ENCODE measurements at places on chromosomes 13 and 19.

DNA sequence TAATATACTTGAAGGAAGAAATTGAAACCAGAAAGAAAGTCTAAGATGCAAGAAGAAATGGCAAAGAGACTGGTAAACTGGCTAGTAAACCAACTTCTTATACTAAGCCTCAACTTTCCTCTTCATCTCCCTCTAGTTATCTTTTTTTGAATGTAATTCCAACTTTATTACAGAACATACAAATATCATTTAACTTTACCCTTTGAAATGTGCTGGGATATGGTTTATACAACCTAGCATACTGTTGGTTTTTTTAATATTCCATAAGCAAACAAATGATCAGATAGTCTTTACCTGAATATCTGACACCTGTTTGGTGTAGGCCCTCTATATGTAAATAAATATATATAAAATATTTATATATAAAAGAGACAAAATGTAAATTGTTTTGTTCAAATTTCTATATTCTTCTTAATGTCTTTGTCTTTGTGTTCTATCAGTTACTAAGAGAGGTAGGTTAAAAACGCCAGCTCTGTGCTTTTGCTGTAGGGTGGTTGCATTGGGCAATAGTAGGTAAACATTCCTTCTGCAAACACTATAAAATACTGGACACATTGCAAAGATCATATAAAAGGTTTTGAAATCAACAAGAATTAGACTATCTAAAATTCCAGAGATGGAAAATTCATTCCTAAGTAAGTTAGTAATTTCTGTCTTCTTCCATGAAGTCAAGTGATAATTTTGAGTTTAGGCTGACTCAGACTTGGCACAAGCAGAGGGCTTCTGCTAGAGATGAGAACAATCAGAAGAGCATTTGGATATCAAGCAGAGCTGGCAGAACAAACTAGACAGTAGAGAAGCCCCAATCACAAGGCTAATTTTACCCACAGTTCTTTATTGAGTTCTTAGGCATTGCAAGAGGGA, 383.3 kb downstream of the RFC3 start:
- DNase-seq: no peak

- DNase-seq: no peak
Measured at GRCh38 chr13:24615911-24616472, 64.2 kb upstream of the ATP12A start.

- DNase-seq: no peak
Measured at GRCh38 chr19:28889941-28890670, 322.8 kb downstream of the UQCRFS1 start.

- no peak for DNase-seq
Measured at GRCh38 chr13:77353995-77354394, 27.1 kb upstream of the MYCBP2 start.

- no peak for DNase-seq
Measured at GRCh38 chr19:34393629-34394028, 10.6 kb upstream of the PDCD2L start.

DNA sequence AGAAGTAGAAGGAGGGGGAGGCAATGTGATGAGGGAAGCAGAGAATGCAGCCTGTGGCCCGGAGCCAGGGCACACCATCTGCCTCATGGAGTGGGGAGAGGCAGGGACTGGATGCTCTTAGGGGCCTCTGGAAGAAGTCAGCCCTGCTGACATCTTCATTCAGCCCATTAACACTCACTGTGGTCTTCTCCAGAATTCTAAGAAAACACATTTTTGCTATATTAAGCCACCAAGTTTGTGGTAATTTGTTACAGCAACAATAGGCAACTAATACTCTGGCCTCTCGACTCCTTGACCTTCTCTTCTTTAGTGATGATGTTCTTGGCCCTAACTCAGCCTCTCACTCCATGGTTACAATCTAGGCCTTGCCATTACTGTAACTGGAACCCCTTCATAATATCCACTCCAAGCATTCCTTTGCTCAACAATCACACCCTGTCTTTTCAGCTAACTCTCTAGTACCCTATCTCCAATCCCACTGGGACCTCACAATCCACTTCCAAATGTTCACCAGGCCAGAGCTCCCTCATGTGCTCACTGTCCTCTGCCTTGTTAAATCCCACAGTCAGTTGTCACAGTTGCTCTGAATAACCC, 98.5 kb downstream of the MIPEP start:
- DNase-seq: no peak

GRCh38 chr13:40399756-40400155, 266.7 kb downstream of the FOXO1 start:
- no peak for DNase-seq

GRCh38 chr19:27896091-27896490, 1316.9 kb downstream of the UQCRFS1 start:
- DNase-seq: no peak

DNA sequence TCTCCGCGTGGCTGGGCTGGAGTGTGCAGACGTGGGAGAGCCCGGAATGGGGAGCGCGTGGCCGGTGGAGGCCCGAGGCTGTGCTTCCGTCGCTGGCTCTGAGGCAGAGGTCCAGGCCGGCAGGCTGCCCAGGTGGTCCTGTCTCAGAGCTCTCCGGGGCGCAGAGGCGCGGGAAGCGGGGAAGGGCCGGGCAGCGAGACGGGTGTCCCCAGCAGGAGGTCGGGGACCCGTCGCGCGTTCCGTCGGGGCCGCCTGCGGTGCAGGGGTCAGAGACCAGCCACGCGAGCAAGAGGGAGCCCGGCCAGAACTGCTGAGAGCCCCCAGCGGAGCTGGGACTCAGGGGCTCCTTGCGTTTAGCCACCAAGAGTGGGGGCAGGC, 1.3 kb upstream of the C1QTNF9 start:
- no peak for DNase-seq

DNA sequence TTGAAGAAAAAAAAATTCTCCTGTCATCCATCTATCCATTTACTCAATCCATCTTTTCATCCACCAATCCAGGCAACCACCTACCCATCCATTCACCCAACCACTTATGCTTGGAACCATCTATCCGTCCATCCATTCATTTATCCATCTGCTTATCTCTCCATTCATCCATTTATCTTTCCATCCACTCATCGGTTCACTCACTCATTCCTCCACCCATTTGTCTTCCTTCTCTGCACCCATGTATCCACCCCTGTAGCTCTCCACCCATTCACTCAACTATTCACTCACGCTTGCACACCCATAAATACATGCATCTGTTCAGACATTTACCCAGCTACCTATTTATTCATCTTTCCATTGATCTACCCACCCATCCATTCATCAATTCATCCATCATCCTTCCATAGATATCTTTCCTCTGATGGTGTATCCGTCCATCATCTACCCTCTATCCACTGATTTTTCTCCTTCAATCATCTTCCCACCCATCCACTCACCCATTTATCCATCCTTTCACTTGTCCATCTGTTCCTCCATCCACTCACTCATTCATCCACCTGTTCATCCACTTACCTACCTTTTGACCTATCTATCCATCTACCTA, 9.5 kb downstream of the NPHS1 start:
- DNase-seq: no peak

DNA sequence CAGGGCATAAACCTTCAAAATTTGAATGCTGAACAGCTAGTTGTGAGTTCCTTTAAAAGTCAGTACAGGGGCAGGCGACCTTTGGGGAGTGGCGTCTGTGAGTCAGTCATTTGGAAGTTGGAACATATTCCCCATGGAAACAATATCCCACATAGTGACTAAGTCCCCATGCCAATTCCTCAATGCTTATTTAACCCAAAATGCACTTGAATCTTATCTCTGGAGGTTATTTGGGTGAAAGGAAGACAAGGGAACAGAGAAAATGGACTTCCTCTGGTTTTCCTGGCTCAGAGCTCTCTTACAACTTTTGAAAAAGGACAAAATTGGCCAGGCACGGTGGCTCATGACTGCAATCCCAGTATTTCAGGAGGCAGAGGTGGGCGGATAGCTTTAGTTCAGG, 479.2 kb upstream of the NBEA start:
- no peak for DNase-seq

DNA sequence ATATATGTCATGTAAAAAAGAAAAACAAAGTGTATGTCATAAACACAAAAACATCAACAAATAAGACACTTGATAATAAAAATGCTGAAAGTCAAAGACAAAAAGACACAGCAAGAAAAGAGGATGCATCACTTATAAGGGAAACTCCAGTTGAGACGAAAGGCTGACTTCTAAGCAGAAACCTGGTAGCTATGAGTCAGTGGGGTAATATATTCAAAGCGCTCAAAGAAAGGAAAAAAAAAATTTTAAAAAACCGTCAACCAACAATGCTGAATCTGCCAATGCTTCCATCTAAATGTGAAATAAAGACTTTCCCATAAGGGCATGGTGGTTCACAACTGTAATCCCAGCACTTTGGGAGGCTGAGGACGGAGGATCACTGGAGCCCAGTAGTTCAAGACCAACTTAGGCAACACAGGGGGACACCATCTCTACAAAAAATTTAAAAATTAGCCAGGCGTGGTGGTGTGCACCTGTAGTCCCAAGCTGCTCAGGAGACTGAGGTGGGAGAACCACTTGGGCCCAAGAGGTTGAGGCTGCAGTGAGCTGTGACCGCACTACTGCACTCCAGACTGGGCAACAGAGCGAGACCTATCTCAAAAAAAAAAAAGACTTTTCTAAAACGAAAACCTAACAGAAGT, 24.0 kb downstream of the USP12 start:
- DNase-seq: no peak

GRCh38 chr13:49643035-49643646, 14.8 kb downstream of the ARL11 start:
- DNase-seq: no peak

GRCh38 chr19:38665950-38666662, 18.7 kb downstream of the ACTN4 start:
- DNase-seq: no peak

GRCh38 chr13:29619995-29620394, 24.5 kb upstream of the SLC7A1 start:
- no peak for DNase-seq

- no peak for DNase-seq
Measured at GRCh38 chr13:65964672-65965071, 1265.5 kb downstream of the PCDH9 start.

DNA sequence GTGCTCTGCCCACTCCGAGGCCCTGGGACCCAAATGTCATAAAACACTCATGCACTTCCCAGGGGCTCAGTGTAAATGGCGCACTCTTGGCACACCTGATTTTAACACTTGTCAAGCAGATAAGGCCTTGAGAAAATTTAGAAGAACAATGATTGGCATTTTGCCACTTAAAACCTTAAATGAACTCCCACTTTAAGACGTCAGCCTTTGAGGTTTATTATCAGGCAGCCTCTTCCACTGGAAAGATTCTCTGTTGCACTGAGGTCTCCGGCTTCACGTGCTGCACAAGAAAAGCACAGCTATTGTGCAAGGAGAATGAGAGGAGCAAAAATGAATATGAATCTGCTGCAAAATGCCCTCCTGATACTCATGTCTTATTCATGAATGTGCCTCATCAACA, 38.5 kb upstream of the ATP11A start:
- DNase-seq: no peak

GRCh38 chr13:24097064-24097463, 63.5 kb upstream of the SPATA13 start:
- peak; percentile 46 for DNase-seq

- no peak for DNase-seq
Measured at GRCh38 chr13:36612230-36612629, 61.6 kb upstream of the SERTM1 start.

- no peak for DNase-seq
Measured at GRCh38 chr13:91219201-91219600, 128.3 kb upstream of the MIR17HG start.

- no peak for DNase-seq
Measured at GRCh38 chr13:75986818-75987217, 350.7 kb downstream of the LMO7 start.

GRCh38 chr19:737591-738093, 13.3 kb upstream of the MISP start:
- DNase-seq: peak; percentile 72

DNA sequence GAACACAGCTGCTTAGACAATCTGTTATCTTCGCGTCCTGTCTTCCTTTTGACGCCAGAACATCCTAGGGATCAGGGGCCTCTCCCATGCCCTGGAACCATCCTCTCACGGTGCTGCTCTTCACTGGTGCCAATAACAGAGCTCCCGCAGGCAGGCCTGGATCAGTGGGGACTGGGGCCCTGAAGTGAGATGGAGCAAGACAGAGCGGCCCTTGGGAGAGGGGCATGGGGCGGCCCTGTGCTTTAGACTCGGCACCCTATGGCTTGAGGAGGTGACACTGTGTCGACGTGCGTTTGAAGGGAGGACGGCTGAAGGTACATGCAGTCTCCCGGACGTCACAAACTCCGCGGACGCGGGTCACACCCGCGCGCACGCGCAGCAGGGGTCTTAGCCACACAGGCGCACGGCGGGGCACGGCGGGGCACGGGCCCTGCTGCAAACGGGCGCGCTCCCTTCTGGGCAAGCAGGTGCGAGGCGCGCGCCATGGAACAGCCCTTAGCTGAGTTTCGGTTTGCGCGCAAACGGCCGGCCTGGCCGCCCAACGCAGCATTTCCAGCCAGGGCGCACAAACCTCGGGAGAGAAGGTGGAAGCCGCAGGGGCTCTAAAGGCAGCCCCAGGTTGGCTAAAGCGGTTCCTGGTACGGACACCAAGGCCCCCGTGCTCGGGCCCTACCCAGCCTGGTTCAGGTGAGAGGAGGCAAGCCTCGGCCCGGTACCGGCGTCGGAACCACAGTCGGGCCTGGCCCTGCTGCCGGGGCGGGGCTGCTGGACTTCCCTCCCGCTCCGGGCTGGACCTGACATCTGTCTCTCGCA, 16.5 kb upstream of the RNF17 start:
- DNase-seq: peak; percentile 46

DNA sequence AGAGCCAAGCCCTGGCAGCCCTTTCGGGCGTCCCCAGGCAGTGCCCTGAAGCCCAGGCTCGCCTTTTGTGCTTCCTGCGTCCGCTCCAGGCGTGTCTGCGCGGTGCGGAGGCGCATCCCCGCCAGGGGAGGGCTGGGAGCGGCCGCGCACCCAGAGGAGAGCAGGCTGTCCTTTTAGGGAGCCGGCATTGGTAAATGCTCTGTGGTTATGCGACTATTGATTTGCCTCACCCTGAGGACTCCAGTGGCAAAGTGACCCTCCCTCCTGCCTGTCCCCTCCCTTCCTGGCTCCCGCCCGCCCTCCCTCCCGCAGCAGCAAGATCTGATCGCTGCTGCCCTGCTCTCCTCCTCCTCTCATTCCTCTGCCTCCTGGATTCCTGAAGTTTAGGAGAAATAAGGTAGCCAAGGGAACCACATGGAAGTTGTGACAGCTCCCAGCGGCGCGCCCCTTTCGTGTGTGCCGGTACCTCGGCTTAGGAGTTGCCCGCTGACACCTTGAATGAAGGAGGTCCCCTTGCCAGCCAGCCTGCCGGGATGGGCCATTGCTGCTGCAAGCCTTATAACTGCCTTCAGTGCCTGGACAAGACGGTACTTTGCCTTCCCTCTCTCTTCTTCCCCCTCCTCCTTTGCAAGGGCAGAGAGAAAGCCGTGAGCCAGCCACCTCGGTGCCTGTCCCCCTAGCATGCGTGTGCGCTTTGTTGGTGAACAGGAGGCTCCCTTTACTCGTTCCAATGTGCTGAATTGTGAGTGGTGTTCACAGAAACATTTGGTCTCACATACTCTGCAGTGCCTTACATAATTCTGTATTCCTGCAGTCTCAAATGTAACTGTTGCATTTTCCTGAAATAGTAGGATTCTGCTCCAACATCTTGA, 166.9 kb downstream of the SLC7A1 start:
- no peak for DNase-seq
